ENCODE measurements at places on chromosomes 3 and 15. TPM values are rescaled to one million over a fixed set of nuclear protein-coding genes. Genes with fewer than 3 reads are reported as not detected.

DNA sequence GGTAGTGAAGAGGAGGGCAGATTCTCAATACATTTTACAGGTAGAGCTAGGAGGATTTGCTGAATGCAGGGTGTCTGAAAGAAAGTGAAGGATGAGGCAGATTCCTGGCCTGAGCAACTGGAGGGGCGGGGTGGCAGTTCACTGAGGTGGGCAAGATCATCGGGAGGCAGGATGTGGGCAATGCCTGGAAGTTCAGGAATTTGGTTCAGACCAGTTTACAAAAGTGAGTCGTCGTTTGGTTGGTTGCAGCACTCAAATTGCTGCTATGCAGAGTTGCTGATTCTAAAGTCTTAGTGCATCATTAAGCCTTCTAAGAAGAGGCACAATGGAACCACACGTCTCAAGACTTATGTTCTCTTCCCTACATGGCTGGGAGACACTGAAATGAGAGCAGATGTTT lies 134.0 kb downstream of the MFSD1 start:
- no peak overlapping the region for H3K27ac ChIP-seq
- DNase-seq = no peak
- no peaks in the 10 kb centered on the region for H3K27me3 ChIP-seq
- H3K4me1 ChIP-seq = no peaks in the 10 kb centered on the region
- no peak overlapping the region for H3K4me3 ChIP-seq

GRCh38 chr15:98785807-98786621 lies 137.7 kb downstream of the IGF1R start:
- H3K36me3 ChIP-seq = no peaks in the 10 kb centered on the region
- no peak for DNase-seq
- H3K27me3 ChIP-seq = no peaks in the 10 kb centered on the region
- H3K4me1 ChIP-seq = peaks cover 62% of the 10 kb centered on the region

DNA sequence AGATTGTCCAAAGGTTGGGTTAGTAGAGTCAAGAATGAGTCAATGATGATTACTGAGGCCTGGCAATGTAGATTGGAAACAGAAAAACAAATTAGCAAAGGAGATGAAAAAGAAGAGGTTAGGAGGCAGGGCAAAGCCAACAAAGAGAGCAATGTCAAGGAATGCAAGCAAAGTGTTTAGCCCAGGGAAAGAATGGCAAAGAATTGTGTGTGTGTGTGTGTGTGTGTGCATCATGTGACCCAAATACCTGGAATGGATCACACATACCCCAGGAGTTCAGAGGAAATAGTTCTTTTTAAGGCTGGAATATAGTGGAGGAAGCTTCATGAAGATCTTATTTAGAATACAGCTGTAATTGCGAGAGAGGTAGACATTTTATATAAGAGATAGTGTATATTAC lies 831.7 kb upstream of the ARPP21 start:
- H3K36me3 ChIP-seq = no peaks in the 10 kb centered on the region
- H3K4me1 ChIP-seq = no peaks in the 10 kb centered on the region
- no peak for DNase-seq
- no peak overlapping the region for H3K4me3 ChIP-seq
- H3K27ac ChIP-seq = no peak overlapping the region

DNA sequence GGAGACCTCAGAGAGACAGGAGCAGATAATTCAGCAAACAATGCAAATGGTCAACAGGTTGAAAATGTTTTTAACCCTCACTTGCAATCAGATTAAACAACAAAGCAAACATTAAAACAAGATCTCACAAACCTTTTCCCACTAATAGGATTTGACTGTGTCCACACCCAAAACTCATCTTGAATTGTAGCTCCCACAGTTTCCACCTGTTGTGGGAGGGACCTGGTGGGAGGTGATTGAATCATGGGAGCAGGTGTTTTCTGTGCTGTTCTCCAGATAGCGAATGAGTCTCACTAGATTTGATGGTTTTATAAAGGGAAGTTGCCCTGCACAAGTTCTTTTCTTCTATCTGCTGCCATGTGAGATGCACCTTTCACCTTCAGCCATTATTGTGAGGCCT lies 1.3 kb upstream of the LYSMD4 start:
- peak overlapping the region; percentile 55 for H3K4me3 ChIP-seq
- H3K27ac ChIP-seq = peak overlapping the region; percentile 37
- DNase-seq = no peak
- H3K27me3 ChIP-seq = no peaks in the 10 kb centered on the region
- peaks cover 5% of the 10 kb centered on the region for H3K36me3 ChIP-seq

DNA sequence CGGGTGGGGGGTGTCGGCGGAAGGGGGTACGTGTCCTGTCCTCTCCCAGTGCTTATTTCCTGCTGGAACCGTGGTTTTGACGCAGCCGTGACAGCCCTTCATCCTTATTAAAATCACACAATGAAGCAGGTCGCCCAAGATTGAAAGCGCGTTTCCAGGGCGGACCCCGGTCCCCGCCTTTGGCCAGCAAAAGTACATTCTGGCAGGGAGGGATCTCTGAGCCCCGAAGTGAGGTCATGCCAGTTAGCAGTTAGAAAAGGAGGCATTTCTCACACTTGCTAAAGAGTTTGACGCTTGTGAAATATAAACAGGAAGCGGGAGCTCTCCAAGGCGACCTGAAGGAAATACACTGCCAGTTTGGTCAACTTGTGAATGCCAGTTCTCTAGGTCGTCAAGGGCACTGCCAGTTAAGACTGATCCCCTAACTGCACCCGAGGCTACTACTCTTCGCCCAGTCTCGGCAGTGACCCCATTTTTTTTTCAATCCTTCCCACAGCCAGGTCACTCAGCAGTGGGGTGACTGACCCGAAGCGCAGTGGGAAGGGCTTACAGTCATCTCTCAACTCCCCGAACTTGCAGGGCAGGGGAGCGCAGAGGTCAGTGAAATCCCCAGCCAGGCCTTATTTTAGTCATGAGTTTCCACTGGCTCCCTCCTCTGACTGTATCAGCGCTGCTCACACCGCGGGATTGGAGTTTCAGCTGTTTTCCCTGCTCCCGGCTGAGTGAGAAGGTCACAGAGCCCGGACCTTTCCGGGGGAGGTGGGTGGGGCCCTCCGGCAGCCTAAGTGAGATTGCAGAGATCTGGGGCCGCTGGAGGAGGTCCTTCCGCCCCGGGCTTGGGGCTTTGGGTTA lies 2.0 kb upstream of the BHLHE40 start:
- peak overlapping the region; percentile 39 for H3K27ac ChIP-seq
- H3K4me3 ChIP-seq = peak overlapping the region; percentile 72
- H3K36me3 ChIP-seq = no peaks in the 10 kb centered on the region
- peaks cover 73% of the 10 kb centered on the region for H3K27me3 ChIP-seq

GRCh38 chr3:11290743-11291680 lies 18.8 kb downstream of the ATG7 start:
- H3K36me3 ChIP-seq = no peaks in the 10 kb centered on the region
- H3K4me3 ChIP-seq = no peak overlapping the region
- DNase-seq = no peak
- H3K27me3 ChIP-seq = no peaks in the 10 kb centered on the region
- no peak overlapping the region for H3K27ac ChIP-seq
- no peaks in the 10 kb centered on the region for H3K4me1 ChIP-seq

Gene SHISA5
- total RNA-seq = 157 TPM

- H3K4me1 ChIP-seq = peaks cover 1% of the 10 kb centered on the region
- no peak overlapping the region for H3K27ac ChIP-seq
- H3K27me3 ChIP-seq = peaks cover 2% of the 10 kb centered on the region
- H3K36me3 ChIP-seq = no peaks in the 10 kb centered on the region
- H3K4me3 ChIP-seq = no peak overlapping the region
These were observed 326.6 kb downstream of the ARPP21 start for GRCh38 chr3:35965908-35966307.

- H3K27ac ChIP-seq = no peak overlapping the region
- DNase-seq = no peak
- peaks cover 9% of the 10 kb centered on the region for H3K4me1 ChIP-seq
- no peaks in the 10 kb centered on the region for H3K27me3 ChIP-seq
- no peak overlapping the region for H3K4me3 ChIP-seq
- H3K36me3 ChIP-seq = peaks cover 25% of the 10 kb centered on the region
These were observed 106.9 kb downstream of the LRRN1 start for GRCh38 chr3:3906171-3906570.

GRCh38 chr3:78495301-78495700 lies 1272.5 kb downstream of the ROBO1 start:
- H3K4me3 ChIP-seq = no peak overlapping the region
- H3K36me3 ChIP-seq = no peaks in the 10 kb centered on the region
- no peaks in the 10 kb centered on the region for H3K27me3 ChIP-seq
- no peak for DNase-seq
- H3K4me1 ChIP-seq = peaks cover 2% of the 10 kb centered on the region

- H3K4me3 ChIP-seq = peak overlapping the region; percentile 83
- peak overlapping the region; percentile 83 for H3K27ac ChIP-seq
- H3K27me3 ChIP-seq = peaks cover 30% of the 10 kb centered on the region
- H3K4me1 ChIP-seq = peaks cover 33% of the 10 kb centered on the region
- DNase-seq = no peak
- peaks cover 12% of the 10 kb centered on the region for H3K36me3 ChIP-seq
These were observed 443 bp upstream of the NR2F2 start for GRCh38 chr15:96330064-96330449.

Gene PARP9
- 11.3 TPM for total RNA-seq

Gene PDZRN3
- total RNA-seq = 31.0 TPM

Gene AMOTL2
- total RNA-seq = 93.2 TPM

DNA sequence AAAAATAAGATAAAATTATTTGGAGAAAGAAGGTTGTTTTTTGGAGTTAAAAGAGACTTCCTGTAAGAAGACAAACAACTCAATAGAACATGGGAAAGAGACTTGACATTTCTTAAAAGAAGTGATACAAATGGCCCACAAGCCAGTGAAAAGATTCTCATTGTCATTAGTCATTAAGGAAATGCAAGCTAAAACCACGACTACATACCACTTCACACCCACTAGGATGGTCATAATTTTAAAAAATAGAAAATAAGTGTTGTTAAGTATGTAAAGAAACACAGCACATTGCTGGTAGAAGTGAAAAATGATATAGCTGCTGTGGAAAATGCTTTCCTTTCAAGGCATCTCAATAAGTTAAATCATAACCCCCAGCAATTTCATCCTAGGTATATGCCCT lies 44.4 kb upstream of the GK5 start:
- H3K4me1 ChIP-seq = peaks cover 2% of the 10 kb centered on the region
- no peaks in the 10 kb centered on the region for H3K36me3 ChIP-seq
- DNase-seq = no peak
- no peak overlapping the region for H3K4me3 ChIP-seq
- H3K27ac ChIP-seq = no peak overlapping the region

DNA sequence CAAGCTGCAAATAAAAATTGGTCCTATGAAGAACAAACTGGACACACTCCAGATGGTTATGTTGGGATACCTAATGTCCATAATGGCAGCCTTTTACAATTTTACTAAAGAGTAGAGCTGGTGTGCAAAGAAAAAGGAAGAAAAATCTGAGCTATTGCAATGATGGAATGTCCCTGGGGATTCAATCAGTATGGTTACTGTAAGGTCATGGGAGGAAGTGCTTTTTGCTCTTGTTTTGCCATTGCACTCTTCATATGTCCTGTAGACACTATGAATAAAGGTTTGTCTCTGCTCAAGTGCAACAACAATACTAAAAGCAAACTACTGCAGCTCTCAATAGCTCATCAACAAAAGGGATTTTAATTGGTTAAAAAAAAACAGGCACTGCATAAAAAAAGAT lies 5.4 kb downstream of the PFN2 start:
- peak overlapping the region; percentile 45 for H3K27ac ChIP-seq
- no peak overlapping the region for H3K4me3 ChIP-seq
- H3K27me3 ChIP-seq = no peaks in the 10 kb centered on the region

Gene STRA6
- 17.9 TPM for total RNA-seq

GRCh38 chr15:26391567-26392194 lies 381.2 kb downstream of the GABRB3 start:
- no peaks in the 10 kb centered on the region for H3K36me3 ChIP-seq

GRCh38 chr3:142467768-142468167 lies 19.9 kb upstream of the XRN1 start:
- peaks cover 13% of the 10 kb centered on the region for H3K27me3 ChIP-seq
- no peak for DNase-seq
- peaks cover 8% of the 10 kb centered on the region for H3K4me1 ChIP-seq
- H3K36me3 ChIP-seq = peaks cover 11% of the 10 kb centered on the region
- no peak overlapping the region for H3K27ac ChIP-seq

Gene ADAM10
- 237 TPM for total RNA-seq

DNA sequence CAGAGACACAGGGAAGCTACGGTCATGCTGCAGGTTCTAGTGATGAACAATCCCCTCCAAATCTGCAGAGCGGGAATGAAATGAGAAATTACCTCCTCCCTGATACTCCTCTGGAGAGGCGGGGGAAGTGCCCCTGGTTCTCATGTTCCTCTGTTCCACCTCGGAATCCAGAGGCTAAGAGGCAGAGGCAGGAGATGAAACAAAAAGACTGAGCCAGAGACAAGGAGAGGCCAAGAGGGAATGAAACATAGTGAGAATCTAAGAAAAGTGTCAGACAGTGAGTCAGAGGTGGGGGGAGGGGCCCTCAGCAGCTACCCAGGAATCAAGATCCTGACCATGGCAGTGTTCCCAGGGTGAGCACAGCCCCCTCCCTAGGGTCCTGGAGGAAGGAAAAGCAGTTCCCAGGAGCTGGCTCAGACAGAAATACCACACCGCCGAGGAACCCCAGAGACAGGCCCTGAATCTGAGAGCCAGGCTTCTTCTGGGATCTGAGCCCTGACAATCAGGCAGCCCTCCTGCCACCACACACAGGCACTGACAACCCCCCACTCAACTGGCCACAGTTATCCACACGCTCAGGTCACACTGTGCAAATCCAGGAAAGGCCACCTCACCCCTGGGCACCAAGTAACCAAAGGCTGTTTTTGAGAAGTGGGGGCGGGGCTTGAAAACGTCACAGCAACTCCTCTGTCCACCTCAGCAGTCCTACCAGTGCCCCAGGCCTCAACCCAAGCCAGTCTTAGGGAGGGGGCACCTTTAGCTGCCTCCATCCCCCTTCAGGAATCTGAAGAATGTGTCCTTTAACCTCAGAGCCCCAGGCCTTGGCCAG lies 2.4 kb downstream of the CSRNP1 start:
- H3K36me3 ChIP-seq = no peaks in the 10 kb centered on the region
- H3K4me3 ChIP-seq = peak overlapping the region; percentile 83
- no peak for DNase-seq
- peak overlapping the region; percentile 95 for H3K27ac ChIP-seq
- H3K27me3 ChIP-seq = no peaks in the 10 kb centered on the region
- H3K4me1 ChIP-seq = peaks cover 77% of the 10 kb centered on the region

DNA sequence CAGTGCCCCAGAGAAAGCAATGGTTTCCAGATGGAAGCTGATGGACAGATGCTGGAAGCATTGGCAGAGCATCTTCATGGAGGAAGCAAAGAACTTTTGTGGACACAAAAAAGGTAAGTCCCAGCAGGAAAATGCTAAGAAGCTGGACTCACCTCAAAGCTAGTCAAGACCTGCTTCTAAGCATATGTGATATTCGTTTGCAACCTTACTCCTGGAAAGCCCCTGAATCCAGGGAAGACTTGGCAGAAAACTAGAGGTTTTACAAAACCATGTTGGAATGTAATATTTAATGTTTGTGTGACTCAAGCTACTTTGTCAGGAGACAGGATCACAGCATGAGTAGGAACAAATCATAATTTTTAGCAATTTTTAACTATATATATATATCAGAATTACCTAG lies 288.2 kb downstream of the BCHE start:
- no peak for DNase-seq
- no peak overlapping the region for H3K4me3 ChIP-seq
- peaks cover 6% of the 10 kb centered on the region for H3K4me1 ChIP-seq
- no peaks in the 10 kb centered on the region for H3K27me3 ChIP-seq

All from progenitor cell of endocrine pancreas (in vitro differentiated cells).